ENCODE measurements at places on chromosomes 5 and 9.

- ATAC-seq, result no peak
Observed at GRCh38 chr5:128796506-128796905, 168.8 kb upstream of the SLC27A6 start.

GRCh38 chr5:5751987-5752386, 329.5 kb downstream of the ICE1 start:
- no peak for ATAC-seq

- no peak for ATAC-seq
Observed at GRCh38 chr5:153088538-153088937, 401.9 kb upstream of the GRIA1 start.

DNA sequence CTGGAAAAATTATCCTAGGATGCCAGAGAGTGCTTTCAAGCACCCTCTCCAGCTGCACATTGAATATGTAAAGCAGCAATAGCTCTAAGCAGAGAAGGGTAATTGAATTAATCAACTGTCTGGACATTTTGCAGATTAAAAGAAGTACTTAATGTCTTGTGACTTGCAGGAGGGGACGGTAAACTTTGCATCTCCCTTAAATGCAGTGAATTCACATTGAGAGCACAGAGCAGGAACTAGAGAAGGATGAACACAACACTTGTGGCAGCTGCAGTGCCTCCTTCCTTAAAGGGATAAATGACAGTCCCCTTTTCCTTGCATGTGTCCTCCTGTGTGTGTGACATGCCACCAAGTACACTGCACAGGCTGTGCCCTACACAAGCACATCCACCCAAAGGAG, 7.4 kb upstream of the CDK5RAP2 start:
- no peak for ATAC-seq

GRCh38 chr9:100759215-100759614, 181.3 kb downstream of the CAVIN4 start:
- ATAC-seq, result no peak

All from activated T-helper 17 cell treated with anti-CD3 and anti-CD28 coated beads, Interleukin-2, amount 50 U/mL, for 72 hours (primary cell).